ENCODE measurements at places on chromosomes 1 and 21.

GRCh38 chr21:26245428-26245827, 74.9 kb upstream of the APP start:
- no peak for DNase-seq

DNA sequence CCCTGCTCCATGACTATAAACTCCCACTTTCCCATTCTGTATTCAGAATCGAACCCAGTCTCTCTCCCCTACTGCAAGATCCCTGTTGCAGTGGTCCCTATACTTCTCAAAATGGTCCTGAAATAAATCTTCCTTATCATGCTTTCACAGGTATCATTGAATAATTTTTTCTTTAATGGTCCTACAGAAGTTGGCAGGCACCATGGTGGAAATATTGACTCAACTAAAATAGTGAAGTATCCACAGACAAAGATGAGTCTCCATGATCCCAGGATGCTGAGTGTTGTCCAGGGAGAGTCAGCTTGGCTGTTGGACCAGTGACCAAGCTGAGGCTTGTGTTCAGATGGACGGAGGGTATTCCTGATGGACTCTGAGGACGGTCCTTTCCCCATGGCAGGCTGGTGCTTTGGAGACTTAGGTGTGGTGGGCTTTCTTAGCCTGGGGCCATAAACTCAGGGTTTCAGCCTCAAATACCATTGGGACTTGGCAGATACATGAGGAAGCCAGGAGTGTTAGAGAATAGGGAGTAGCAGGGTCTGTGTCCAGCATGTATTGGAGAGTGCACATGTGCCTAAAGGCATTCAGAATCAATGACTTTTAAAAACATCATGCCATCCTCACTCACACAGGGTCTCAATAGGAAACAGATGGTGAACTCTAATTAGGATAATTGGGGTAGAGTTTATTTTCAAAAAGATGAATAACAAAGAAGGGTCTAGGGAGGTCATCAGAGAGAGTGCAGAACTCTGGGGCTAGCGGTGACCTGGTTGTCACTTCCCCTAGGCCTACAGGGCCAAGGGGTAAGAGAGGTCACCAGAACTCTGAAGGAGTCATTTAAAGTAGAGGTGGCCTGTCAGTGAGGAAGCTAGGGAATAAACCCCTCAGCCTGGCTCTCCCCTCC, 19.8 kb downstream of the TINAGL1 start:
- DNase-seq, result no peak

DNA sequence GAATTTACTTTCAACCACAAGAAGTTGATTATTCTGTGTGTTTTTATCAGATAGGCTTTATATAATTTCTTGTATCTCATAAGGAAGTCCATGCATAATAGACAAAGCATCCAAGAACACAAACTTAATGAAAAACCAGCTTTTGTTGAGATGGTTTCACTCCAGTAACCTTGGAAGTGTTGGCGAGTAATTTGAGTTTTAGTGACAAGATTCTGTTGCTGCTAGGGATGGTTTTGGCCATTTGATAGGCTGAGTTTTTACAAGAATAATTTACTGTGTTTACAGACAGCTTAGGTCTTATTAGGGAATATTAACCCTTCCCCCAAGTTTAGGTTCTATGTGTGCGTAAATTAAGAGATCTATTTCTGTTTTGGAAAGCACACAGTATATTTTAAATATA, 513.6 kb downstream of the USP25 start:
- no peak for DNase-seq

- no peak for DNase-seq
Observed at GRCh38 chr1:115543247-115543646, 98.5 kb upstream of the VANGL1 start.

DNA sequence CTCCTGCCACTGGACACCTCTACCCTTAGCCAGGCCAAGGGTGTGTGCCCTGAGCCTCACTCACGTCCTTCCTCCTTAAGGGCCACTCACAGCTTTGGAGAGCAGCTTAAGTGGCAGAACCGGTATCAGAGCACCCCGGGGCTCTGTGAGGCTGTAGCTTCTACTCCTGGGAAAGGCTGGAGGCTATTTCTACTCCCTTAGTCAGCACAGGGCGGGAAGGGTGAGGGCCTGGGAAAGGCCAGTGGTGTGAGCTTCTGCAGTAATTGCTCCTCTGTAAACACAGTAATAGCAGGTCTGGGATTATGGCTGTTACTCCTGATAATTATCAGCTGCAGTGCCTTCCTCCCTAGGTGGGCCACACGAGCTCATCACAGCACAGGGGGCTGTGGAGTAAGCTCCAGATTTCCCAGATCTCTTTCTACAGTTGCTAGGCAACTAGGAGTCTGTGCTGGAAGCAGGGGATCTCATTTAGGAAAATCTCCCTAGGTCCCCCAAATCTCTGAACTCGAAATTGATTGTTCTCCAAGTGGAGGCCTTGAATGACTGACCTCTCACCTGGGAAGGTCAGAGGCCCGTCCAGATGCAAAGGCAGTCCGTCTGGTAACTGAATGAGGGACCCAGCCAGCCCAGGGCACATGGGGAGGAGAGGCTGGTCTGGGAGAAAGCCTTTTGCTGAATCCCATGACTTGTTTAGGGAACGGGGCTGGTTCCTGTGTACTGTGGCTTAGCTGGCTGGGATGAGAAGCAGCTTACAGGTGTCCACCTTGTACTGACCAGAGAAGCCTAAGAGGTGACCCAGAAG, 29.3 kb downstream of the IER5 start:
- DNase-seq, result no peak

DNA sequence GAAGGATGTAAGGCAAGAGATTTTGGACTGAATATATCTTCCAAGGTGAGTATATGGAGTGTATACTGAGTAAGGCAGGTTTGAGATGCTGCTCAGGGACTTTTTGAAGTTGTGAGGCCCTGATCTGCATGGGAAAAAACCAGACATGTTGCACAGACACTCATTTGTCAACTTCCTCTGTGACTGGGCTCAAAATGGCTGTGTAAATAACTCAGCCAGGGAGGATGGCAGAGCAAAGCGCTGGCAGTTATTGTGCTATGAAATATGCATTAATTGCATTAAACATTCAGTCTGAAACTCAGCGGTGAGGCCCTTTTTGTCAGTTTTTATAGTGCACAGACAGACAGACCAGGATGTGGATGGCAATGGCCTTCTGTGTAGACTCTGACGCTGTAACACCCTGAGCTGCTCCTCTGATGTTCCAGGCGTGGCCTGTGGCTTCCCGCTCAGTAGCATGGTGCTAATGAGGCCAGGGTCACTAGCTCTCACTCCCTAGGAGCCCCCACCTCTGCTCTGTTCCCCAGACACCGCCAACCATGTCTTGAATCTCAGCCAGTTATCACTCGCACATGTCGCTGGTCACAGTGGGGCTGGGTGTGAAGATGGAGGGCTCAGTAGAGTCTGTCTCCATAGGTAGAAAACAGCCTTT, 307.0 kb upstream of the PROX1 start:
- no peak for DNase-seq

DNA sequence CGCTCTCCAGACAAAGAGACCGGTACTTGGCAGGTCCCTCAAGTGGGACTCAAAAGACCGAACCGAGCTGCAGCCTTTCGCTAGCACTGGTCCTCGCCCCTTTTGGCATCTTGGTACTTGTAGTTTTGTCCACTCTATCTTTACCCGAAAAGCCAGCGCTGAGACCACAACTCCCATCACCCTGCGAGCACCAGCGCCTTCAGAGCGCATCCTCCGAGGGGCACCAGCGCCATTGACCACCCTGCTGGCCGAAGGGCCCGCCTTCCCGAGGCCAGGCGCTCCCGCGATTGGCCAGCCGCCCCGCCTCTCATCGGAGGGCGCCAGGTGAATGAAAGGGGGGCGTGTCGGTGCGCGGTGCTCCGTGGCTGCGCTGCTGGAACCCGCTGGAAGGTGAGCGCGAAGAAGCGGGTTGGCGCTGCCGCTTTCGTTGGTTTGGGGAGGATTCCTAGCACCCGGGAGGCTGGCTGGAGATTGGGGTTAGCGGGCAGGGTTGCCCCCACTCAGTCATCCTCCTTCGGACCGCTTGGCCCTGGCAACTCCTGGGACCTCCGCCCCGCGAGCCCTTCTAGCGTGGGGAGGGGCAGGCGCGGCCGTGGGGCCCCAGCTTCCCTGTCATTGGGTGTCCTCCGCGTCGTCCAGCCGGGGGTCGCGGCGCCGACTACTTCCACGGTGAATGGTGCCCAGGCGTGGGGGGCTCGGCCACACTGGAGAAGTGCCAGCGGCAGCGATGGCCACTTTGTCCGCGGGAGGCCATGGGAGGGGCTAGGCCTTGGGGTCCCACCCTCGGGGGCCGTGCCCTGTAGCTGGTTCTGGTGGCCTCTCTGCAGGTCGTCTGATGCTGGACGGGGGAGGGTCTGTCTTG, at the start of gene ZBTB8B:
TSS of gene ZBTB8B (plus strand) at position 357 of the 862 bp plus-strand sequence. CDS start 5,553 bp downstream, outside the sequence.
- no peak for DNase-seq

GRCh38 chr1:200351425-200351824, 58.4 kb downstream of the ZNF281 start:
- no peak for DNase-seq

GRCh38 chr1:82901561-82901960, 1097.4 kb downstream of the TTLL7 start:
- DNase-seq, result no peak

DNA sequence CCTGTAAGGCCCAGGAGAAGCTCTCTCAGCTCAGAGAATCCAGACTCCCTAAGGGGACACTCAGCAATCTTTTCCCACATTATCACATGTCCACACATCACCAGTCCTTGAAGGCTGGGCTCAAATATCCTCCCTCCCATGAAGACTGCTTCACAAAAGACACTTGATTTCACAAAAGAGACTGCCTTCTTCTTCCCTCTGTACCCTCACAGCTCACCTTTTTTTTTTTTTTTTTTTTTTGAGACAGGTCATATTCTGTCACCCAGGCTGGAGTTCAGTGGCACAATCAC, 1.5 kb downstream of the CD58 start:
- no peak for DNase-seq

- no peak for DNase-seq
Observed at GRCh38 chr1:204278958-204279357, 65.2 kb upstream of the GOLT1A start.

GRCh38 chr1:181250038-181250437, 161.5 kb downstream of the IER5 start:
- no peak for DNase-seq

GRCh38 chr1:155645648-155646047, 35.6 kb downstream of the MSTO1 start:
- no peak for DNase-seq

GRCh38 chr21:36813052-36813451, 114.1 kb downstream of the SIM2 start:
- no peak for DNase-seq

DNA sequence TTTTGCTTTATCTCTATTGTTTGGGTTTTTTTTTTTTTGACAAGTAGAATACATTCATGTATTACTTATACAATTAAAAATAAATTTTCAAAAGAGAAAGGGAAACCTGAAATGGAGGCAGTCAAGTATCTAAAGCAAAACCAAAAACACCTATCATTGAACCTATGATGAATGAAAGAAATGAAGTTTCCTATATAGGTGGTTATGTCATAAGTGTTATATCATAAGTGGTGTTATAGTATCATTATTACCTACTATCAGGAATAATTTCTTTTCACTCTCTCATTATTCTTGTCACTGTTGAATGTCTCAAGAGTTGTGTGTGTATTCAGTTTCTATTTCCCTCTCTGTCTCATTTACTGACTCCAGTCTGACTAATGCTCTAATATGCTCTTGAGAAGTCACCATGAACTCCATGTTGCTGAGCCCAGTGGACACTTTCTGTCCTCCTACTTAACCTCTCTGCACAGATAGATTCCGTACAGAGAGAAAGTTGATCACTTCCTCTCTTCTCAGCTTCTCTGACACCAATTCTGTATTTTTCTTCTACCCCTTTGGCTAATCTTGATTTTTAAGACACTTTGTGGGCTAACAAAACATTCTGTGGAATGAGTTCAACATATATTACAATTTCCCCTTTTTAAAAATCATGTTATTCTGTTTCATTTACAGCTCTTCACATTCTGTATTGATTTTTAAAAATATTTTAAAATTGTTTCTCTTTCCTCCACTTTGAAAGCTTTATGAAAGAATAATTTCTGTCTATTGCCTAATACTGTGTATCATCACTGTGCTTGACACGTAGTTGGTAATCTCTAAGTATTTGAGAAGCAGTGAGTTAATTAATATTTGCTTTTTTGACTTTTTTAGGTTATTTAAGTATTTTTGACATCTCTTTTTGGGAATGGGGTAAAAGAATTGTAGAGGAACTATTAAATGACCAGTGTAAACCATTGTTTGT, 50.1 kb downstream of the RASAL2 start:
- DNase-seq, result no peak

GRCh38 chr1:54285815-54286345, 85.9 kb downstream of the MRPL37 start:
- DNase-seq, result no peak

DNA sequence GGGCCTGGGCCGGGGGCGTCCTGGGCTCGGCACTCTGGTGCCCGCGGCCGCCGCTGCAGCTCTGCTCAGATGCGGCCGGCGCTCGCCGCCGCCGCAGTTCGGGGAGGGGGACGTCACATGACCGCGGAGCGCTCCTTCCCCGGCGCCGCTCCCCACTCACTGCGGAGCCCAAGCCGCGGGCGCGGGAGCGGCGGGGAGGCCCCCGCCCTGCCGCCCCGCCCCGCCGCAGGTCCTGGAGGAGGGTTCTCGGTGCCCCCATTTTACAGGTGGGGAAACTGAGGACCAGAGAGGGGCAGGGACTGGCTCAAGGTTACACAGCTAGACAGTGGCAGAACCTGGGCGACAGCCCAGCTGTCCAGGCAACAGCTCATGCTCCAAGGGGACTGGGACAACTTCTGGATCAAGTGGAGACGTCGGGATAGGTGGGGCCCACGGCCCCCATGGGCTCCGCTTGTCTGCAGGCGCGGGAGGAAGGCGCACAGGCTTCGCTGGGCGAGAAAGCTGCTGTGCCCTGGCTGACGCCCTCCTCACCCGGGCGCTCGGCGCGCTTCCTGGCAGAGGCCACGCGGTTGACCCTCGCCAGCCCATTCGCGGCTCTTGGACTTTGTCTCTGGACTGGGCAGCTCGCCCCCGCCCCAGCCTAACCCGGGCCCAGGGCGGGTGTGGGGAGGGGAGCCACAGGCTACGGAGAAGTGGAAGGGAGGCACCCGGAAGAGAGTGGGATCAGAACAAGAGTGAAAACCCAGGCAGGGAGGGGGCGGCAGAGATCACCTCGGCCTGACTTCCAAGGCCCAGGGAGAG, at the start of gene RAP1GAP:
TSS of gene RAP1GAP (minus strand) at position 100 of the 801 bp plus-strand sequence. CDS start 49,325 bp downstream, outside the sequence.
- DNase-seq, result no peak

GRCh38 chr1:208242941-208243526, 1.1 kb downstream of the PLXNA2 start:
- DNase-seq, result no peak

- no peak for DNase-seq
Observed at GRCh38 chr1:171521567-171521966, 36.2 kb downstream of the PRRC2C start.

DNA sequence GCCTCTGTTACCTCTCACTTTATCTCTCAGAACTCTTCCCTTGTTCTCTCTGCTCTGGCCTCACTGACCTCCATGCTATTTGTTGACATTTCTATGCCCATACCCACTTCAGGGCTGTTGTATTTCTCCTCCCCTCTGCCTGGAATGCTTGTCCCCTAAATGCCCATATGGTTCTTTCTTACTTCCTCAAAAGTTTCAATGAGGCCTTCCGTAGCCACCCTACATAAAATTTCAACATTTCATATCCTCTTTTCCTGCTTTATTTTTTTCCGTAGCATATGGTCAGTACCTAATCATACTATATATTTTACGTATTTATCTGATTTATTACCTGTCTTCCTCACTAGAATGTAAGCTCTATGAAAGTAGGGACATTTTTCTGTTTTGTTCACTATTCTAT, 47.1 kb upstream of the ZYG11A start:
- DNase-seq, result no peak

GRCh38 chr21:32131164-32131563, 147.7 kb downstream of the MIS18A start:
- no peak for DNase-seq

GRCh38 chr1:233549404-233549803, 64.5 kb upstream of the KCNK1 start:
- DNase-seq, result no peak

All from activated naive CD4-positive, alpha-beta T cell (primary cell).